ENCODE measurements at places on chromosomes 6 and 20.

GRCh38 chr20:41365777-41366545 lies 657 bp downstream of the EMILIN3 start:
- no peak for DNase-seq

DNA sequence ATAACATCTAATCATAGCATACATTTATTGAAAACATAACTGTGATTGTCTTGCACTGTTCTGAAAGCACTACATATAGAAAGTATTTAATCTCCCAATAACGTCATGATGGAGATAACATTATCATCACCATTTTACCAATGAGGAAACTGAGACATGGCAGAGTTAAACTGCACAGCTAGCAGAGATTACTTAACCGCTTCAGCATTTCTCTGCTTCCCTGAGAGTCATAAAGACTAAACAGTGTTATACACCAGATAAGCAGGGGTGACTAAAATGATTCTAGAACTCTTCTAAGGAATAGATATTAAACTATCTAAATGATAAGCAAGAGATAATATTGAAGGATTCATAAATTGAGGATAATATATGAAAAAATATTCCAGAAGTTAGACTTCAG lies 183.2 kb upstream of the BMP5 start:
- DNase-seq: no peak

DNA sequence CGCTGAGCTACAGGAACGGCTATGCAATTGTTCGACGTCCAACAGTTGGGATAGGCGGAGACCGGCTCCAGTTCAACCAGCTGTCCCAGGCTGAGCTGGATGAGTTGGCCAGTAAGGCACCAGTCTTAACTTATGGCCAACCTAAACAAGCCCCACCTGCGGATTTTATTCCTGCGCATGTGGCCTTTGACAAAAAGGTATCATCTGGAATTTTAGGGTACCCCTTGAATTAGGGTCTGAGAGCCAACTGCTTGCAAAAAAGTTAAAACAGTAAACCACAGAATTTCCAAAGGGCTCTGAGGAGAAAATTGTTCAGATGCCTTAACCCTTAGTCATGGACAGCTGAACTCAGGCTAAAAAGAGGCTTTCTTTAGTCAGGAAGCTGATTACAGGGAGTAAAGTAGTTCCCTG lies 3.8 kb downstream of the EFHC1 start:
- DNase-seq: no peak

GRCh38 chr20:9269280-9269971 lies 200.5 kb downstream of the PLCB4 start:
- no peak for DNase-seq

- DNase-seq: no peak
These were observed 22.9 kb downstream of the GTF2H5 start for GRCh38 chr6:158191032-158191431.

DNA sequence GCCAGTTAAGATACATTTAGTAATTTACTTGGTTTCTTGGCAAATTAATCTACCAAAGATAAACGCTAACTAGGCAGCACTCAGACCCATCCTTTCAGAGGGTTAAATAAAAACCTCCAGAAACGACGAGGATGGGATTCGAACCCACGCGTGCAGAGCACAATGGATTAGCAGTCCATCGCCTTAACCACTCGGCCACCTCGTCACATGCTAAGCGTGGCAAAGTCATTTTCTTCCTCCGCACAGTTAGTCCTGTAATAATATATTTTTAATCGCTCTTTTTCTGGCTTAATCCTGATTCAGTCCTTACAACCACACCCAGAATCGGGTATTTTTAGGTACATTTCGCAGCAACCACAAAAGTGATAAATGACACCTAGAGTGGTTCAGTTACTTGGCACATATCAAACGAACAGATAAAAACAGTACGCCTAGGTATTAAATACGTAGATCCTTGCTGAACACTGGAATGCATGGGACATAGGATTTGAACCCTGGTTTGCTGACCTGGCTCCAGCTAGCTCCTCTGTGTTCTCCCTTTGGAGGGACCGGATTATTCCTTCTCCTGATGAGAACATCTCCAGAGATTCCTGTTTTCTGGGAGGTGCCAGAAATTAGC lies 71.6 kb downstream of the GPX5 start:
- peak; percentile 69 for DNase-seq

- DNase-seq: no peak
These were observed 17.6 kb downstream of the GCLC start for GRCh38 chr6:53527249-53527765.

DNA sequence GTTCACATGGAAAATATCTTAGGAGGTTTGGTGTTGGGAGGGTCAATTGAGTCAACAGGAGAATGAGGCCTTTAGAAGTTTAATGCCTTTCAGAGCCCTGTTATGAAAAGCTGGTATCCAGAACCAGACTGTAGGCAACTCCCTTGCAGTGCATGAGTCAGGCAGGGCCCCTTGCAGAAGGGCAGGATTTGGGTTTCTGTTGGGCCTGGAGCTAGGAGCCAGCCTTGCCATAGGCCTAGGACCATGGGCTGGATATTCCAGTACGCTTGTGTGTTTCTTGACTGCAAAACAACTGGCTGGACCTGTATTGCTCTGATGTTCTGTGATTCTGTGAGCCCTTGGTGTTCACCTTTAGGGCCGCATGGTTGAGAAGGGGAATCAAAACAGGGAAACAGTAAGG lies 350.9 kb upstream of the PRND start:
- no peak for DNase-seq

- no peak for DNase-seq
These were observed 4.0 kb upstream of the TUBB2B start for GRCh38 chr6:3231247-3232016.

DNA sequence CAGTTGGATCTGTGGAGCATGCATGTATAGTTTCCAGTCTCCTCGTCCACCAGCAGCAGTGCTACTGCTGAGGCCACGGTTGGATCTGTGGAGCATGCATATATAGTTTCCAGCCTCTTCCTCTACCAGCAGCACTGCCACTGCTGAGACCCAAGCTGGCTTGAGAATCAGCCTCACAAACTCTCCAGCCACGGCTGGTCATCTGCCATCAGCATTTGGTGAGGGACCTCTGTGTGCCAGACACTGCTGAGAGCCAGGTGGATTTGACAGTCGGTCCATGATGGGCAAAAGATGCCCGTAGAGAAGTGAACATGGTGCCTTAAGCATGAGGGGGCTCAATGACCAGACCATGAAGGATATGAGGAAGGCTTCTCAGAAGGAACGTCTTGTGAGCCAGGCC lies 46.4 kb downstream of the SLC9A8 start:
- DNase-seq: no peak

- DNase-seq: no peak
These were observed 123.1 kb downstream of the OLIG3 start for GRCh38 chr6:137370871-137371633.

DNA sequence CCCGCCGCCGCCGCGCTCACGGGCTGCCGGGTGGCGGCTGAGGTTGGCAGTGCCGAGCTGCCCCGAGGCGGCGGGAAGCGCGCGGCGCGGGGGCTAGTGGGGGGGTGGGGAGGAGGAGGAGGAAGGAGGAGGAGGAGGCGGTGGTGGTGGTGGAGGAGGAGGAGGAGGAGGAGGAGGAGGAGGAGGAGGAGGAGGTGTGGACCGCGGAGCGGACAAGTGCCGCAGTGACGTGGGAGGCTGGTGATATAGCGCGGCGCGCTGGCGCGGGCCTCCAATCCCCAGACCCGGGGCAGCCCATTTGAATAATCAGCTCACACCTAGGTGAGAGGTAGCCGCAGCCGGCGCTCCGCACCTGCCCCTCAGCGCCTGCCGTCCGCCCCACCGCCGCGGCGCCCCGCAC lies at the start of gene FOXA2:
Gene FOXA2 (minus strand): TSS at position 51 of the 400 bp plus-strand sequence. CDS start 294 bp downstream, outside the sequence.
- no peak for DNase-seq

All from activated T-cell treated with anti-CD3 and anti-CD28 coated beads, Interleukin-2, amount 50 U/mL, for 48 hours (primary cell).